Diencephalon (tissue), 1 donor: ENCODE measurements at places on chromosomes 2 and 18. TPM values are rescaled to one million over a fixed set of nuclear protein-coding genes. Genes with fewer than 3 reads are reported as not detected.

Gene PXDN
- 30.0 TPM for total RNA-seq

Gene TMEM200C
- total RNA-seq = 10.6 TPM

Gene ANTXR1
- 24.7 TPM for total RNA-seq

Gene SF3B6
- total RNA-seq = 83.3 TPM

Gene SERPINB2
- 0.23 TPM for total RNA-seq

Gene SMCHD1
- 144 TPM for total RNA-seq

Gene C1GALT1C1L
- 0.92 TPM for total RNA-seq
